ENCODE measurements at places on chromosomes 12 and 14.

- no peak for DNase-seq
These were observed 18.5 kb upstream of the SFSWAP start for GRCh38 chr12:131692431-131692830.

- DNase-seq = no peak
These were observed 4.4 kb upstream of the SDS start for GRCh38 chr12:113407931-113408600.

DNA sequence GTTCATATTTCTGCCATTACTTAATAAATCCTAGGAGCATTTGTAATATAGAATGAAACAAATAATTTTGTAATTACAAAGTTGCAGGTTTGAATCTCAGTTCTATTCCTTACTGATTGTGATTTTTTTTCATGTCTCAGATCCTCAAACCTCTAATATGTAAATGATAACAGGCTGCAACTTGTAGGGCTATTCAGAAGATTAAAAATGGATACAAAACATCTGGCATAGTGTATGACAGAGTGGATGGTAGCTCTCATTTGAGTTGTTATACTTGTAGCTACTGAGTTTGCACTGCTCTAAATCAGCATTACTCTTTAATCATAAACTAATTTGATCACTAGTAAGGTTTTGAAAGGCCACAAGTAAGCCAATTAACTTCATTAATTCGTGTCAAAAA, 406.3 kb upstream of the MGAT4C start:
- DNase-seq = no peak

GRCh38 chr14:44640416-44640815, 133.3 kb upstream of the FSCB start:
- DNase-seq = no peak

DNA sequence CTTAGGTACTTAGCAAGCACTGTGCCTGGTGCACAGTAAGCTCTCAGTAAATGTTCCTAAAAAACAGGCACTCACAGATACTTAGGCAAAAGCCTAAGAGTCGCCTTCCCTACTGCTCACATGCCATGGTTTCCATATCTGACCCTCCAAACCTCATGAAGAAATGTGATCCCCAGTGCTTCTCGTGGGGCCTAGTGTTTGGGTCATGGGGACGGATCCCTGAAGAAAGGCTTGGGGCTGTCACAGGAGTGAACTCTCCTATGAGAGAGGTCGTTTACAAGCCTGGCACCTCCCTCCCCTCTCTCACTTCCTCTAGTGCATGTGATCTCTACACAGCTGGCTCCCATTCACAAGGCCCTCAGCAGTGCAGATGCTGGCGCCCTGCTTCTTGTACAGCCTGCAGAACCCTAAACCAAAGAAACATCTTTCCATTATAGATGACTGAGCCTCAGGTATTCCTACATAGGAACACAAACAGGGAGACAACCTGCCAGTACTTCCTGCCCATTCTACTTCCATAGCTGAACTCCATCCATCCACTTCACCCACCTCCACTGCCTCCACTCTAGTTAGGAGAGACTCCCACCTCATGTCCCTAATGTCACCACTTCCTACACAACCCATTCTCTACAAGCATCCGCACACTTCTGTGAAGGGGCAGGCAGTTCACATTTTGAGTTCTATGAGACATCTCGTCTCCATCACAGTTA, 2.9 kb downstream of the SLC15A4 start:
- no peak for DNase-seq

DNA sequence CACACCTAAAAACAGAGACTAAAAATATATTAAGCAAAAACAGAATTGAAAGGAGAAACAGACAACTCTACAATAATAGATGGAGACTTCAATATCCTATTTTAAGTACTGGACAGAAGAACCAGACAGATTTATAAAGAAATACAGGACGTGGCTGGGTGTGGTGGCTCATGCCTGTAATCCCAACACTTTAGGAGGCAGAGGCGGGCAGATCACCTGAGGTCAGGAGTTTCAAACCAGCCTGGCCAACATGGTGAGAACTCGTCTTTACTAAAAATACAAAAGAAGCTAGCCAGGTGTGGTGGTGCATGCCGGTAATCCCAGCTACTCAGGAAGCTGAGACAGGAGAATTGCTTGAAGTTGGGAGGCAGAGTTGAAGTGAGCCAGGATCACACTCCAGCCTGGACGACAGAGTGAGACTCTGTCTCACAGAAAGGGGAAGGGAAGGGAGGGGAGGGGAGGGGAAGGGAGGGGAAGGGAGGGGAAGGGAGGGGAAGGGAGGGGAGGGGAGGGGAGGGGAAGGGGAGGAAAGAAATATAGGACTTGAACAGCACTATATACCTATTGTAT, 53.0 kb downstream of the CDK17 start:
- no peak for DNase-seq

All from hypothalamus (tissue), 51 donors.